ENCODE measurements at places on chromosomes 2 and 18.
A peak's percentile ranks its signal among the peaks of the same experiment; 100 is the strongest.

- DNase-seq, result no peak
Measured at GRCh38 chr18:24831871-24832665, 371.6 kb downstream of the HRH4 start.

GRCh38 chr2:21317131-21317530 is 193.4 kb downstream of the TDRD15 start:
- no peak for DNase-seq

DNA sequence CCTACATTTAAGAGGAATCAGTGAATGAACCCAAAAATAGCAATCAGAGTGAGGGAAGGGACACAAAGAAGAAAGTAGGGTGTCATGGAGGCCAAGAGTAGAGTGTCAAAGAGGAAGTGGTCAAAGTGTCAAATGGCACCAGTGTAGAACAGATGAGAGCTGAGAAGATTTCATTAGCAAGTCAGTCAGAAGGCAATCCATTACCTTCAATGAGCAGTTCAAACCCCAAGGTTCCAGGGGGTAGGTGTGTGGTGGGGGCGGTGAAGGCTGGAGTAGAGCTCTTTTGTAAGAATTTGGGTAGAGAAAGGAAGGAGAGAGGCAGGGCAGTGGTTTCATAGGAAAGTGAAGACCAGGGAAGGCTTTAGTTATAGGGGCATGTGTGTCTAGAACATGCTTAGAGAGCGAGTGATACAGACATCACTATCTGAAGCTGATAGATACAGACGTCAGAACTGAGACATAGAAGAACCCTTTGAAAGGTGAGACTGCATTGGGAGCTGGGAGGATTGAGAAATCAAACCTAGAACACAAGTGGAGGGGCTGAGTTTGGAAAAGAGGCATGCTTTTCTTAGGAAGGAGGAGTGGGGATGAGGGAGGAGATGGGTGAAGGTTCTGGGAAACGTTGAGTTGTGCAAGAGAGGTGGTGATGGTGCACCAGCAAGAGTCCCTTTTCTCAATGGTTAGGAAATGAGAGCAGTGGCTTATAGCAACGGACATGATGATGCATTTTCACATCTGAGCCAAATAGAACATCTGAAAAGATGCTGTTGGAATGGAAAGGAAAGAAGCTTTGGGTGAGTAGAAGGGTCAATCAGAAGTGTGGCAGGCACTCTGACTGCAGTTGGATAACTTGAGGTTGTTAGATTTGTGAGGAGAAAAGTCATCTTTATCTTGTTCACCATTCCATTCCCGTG is 48.9 kb upstream of the IL1RL1 start:
- no peak for DNase-seq

DNA sequence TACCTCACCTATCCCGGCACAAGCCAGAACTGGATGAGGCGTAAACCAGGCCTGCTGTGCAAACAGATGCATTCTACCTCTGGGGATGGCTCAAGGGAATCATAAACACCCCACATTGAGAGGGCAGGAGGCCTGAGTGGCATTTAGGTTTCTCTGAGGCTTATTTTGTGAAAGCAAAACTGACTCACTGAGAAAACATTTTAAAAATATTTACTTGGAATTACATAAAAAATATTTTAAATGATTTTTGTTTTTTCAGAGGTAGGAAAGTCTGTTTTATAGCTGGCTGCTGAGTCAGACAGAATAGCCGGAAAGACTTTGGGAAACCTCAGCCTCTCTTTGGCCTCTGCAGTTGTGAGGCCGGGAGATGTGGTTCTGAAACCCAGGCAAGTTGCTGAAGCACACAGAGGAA is 244.1 kb downstream of the NCKAP5 start:
- peak; percentile 82 for DNase-seq

GRCh38 chr2:168874368-168875054 is 15.7 kb downstream of the SPC25 start:
- DNase-seq, result no peak

DNA sequence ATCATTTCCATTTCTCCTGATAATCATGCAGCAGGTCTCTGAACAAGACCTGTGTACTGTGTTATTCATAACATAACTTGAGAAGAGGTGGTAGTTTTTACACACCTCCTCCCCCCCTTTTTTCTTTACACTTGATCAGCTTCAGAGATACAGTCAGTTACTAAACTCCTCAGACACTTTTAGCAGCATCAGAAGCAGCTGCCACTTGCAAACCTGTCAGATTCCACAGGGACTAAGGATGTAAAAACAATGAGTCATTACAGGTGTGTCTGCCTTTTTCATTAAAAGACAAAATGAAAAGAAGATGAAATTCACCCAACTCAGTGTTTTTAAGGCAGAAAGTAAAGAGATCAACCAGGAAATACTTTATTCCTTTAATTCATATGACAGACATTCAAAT is 254.0 kb downstream of the NRXN1 start:
- no peak for DNase-seq

DNA sequence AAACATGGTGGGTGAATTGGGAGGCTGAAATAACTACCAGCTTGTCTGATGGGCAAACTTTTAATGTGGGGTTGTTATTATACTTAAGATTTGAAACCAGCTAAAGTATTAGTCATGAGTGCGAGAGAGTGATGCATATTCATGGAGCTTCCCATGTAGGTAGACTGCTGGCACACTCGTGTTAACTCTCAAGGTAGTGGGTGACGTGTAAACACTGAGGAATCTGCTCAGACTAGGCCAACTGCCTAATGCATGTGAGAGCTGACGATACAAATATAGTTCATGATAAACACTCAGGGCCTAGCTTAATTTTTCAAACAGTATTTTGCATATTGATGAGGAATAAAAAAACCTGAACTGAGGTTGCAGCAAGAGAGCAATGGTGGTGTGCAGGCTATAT is 1165.7 kb upstream of the PIK3C3 start:
- DNase-seq, result no peak

- DNase-seq, result no peak
Measured at GRCh38 chr2:122210898-122211856, 455.7 kb downstream of the TSN start.

GRCh38 chr2:74414881-74415761 is 6.3 kb downstream of the C2orf81 start:
- peak; percentile 93 for DNase-seq

DNA sequence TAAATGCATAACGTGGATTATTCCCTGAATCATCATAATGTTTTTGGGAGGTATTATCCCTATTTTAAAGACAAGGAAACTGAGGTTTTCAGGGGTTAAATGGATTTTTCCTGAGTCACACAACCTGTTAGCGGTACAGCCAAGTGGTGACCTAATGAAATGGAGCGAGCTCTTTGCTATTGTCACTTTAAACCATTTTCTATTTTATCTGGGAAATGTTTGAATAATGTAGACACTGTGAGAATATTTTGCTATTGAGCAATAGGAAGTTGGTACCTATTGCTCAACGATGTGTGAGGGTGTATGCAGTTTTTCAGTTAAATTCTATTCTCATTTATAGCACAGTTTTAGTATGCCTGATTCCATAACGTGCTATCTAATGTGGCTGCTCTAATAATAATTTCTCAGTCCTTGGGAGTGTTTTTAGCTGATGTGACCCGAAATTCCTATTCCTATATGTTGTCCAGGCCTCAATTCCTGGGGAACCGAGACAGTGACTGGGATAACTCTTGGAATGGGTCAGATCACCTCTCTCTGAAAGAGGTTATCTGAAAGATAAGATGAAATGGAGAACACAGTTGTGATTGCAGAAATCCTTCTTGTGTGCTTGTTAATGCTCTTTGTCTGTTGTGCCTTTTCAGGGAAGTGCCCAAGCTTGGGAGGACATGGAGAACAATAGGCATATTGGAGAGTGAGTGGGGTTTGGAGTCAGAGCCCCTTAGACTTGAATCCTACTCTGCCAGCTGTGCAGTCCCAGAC is 38.4 kb downstream of the ABCB11 start:
- DNase-seq, result no peak

- DNase-seq, result no peak
Measured at GRCh38 chr2:191539068-191539467, 138.9 kb upstream of the NABP1 start.

- peak; percentile 75 for DNase-seq
Measured at GRCh38 chr2:218219934-218220333, 2.9 kb downstream of the ARPC2 start.

DNA sequence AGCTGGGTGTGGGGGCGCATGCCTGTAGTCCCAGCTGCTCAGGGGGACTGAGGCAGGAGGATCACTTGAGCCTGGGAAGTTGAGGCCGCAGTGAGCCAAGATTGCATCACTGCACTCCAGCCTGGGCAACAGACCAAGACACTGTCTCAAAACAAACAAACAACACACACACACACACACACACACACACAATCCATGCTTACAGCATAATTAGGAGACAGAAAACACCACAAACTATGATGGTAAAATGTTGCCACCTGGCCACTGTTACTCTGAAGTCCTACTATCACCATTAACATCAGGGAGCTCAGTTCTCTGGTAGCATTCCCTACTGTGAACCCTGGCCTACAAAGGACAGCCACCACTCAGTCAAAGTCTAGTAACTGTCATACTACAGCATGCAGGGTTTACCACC is 18.3 kb downstream of the DNPEP start:
- DNase-seq, result no peak

- DNase-seq, result no peak
Measured at GRCh38 chr2:130823171-130823885, 13.4 kb upstream of the ARHGEF4 start.

GRCh38 chr2:168541858-168542257 is 85.8 kb downstream of the CERS6 start:
- no peak for DNase-seq

GRCh38 chr2:241248897-241249296 is 60.4 kb downstream of the ANO7 start:
- peak; percentile 22 for DNase-seq

DNA sequence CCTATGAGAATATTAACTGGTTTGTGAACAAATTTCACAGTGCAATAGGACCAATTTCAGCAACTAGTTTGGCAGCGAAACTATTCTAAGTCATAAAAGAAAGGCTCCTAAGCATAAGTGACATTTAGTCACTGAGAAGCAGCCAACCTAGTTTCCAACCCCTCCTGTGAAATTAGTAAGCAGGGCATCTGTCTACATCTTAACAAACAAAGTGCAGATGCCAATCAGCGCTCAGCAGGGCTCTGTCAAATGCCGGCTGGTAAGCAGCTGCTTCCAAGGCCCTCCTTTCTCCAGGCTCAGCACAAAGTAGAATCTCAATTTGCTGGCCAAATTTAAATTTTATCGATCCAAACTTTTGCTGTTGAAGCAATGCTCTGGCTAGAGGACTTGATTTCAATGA is 124.7 kb downstream of the ICOS start:
- no peak for DNase-seq

DNA sequence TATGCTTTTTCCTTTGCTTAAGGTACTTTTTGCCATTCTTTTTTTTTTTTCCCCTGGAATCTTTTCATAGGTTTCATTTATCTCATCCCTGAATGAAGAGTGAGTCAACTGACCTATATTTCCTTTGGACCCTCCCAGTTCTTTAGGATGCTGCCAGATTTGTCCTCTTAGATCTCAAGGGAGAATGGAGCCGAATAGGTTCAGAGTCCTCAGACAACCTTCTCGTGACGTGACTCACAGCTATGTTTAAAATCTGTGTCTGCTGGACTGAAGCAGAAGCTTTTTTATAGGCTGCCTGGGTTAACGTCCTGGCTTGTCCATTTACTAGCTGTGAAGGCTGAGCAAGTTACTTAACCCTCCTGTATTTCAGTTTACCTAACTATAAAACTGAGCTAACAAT is 358.6 kb downstream of the DLGAP1 start:
- peak; percentile 25 for DNase-seq

DNA sequence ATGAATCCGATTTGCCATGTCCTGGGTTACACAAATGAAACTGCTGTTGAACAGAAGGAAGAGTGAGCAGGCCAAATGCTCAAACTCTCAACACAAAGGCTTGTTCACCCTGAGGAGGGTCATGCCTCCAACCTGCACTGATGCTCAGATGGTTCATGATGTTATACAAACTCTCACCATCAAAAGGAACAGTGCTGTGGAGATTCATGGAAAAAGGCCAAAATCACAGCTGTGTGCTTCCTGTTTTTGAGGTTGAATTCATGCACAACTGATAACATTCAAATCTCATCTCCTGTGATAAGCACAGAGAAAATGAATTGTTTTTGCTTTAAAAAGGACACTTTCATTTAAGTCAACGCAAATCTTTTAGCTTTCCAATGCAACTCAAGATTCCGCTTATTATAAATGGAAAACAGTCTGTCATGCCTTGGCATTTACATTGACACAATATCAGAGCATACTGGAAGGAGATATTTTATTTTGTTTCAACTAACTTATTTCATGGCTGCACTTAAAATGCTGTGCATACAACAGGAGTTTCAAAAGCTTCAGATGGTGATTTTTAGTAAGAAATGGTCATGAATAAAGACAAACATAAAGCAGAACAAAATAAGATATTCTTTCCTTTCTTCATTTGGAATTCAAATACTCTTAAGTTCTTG is 22.2 kb upstream of the TTN start:
- DNase-seq, result no peak

DNA sequence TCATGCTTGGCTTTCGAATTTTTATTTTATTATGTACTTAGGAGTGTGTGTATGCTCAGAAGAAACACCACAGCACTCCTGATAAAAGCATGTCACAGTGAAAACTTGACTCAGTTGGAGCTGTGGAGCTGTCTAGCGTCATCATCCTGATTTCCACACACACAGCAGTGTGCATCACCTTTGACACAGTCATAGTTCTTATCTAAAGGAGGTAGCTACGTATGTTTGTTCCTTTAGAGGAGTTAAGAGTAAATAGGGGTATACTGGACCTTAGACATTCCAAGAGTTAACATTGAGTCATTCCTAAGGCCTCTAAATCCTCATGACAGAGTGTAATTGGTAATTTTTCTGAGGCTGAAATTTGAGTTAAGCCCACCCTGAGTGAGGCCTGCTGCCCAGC is 96.9 kb downstream of the PHLPP1 start:
- no peak for DNase-seq

DNA sequence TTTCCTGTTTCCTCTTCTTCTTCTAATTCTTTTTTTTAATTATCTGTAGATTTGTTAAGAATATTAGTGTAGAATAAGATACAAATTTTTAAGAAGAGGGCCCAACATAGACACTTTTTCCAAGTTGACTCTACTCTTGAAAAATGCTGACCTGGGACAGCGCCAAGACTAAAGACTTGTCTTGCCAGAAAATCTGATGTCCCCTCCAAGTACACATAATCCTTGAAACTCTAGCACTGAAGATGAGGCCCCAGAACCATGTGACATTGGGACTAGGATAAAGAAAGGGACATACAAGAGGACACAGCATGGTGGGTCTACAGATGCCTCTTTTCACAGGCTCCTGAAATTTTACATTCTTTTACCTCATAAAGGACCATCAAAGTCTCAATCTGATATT is 271.6 kb upstream of the SESTD1 start:
- no peak for DNase-seq

- DNase-seq, result no peak
Measured at GRCh38 chr2:233241803-233242202, 9.7 kb upstream of the ATG16L1 start.

- DNase-seq, result no peak
Measured at GRCh38 chr2:31271851-31272267, 37.9 kb downstream of the EHD3 start.

Measured in osteoblast (primary cell).